Thymus (tissue), 14 donors: ENCODE measurements at places on chromosomes 6 and 20.

- no peaks in the 10 kb centered on the region for H3K4me1 ChIP-seq
- no peak overlapping the region for H3K4me3 ChIP-seq
- no peak overlapping the region for H3K27ac ChIP-seq
- no peaks in the 10 kb centered on the region for H3K27me3 ChIP-seq
- DNase-seq, result no peak
These were observed 37.7 kb downstream of the MAP3K4 start for GRCh38 chr6:161029195-161029809.

- H3K27me3 ChIP-seq, result peaks cover 40% of the 10 kb centered on the region
- no peak overlapping the region for H3K4me3 ChIP-seq
- H3K27ac ChIP-seq, result peak overlapping the region; percentile 35
- no peaks in the 10 kb centered on the region for H3K36me3 ChIP-seq
- no peak for DNase-seq
- H3K4me1 ChIP-seq, result peaks cover 8% of the 10 kb centered on the region
These were observed 13.4 kb upstream of the RPS6KA2 start for GRCh38 chr6:166640342-166641043.

DNA sequence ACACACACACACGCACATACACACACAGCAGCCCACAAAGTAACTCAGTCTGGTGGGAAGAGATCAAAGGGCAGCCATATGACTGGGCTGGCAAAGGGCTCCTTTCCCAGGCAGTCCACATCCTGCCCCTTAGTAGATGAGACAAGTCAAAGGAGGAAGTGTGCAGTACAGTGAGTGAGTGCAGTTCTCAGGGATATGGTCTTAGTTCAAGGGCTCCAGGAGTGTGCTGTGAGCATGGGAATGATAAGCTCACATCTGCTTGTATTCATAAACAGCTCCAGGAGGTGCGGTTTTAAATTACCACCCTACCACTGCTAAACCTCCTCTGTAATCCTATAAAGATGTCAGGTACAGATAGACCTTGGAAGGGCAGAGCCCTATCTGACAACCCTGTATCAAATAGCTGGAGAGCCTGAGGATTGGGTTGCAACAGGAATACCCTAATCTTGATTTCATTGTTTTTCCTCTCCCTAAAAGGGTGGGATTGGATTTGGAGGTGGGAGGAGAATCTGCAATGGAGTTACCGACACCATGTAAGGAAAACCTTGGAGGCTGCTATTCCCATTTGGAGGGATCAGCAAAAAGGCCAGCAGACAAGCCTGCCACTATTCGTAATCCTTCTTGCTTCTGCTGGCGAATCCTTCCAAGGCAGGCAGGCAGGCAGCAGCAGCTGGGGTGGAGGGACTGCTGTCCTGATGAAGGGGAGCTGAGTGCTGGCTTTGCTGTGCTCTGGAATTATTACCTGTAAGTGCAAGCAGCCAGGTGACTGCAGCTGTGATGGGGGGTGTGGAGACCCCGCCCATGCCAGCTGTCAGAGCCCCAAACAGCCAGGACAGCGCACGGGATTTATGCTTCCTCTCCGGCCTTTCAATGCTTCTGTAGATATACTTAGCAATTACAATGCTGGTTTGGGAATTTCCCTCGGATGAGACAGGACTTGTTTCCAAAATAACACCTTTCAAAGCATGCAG is 342.7 kb downstream of the PRL start:
- H3K27ac ChIP-seq, result peak overlapping the region; percentile 48
- H3K27me3 ChIP-seq, result no peaks in the 10 kb centered on the region
- no peak overlapping the region for H3K4me3 ChIP-seq
- peaks cover 35% of the 10 kb centered on the region for H3K36me3 ChIP-seq

DNA sequence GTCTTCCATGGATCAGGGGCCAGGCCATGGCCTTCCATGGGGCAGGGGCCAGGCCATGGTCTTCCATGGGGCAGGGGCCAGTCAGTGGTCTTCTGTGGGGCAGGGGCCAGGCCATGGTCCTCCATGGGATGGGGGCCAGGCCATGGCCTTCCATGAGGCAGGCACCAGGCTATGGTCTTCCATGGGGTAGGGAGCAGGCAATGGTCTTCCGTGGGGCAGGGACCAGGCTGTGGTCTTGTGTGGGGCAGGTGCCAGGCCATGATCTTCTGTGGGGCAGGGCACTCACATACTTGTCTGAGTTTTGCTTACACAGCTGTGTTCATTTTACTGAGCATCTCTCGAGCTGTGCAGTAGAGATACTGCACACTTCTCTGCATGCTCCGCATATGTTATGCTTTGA is 57.3 kb upstream of the THBS2 start:
- H3K4me1 ChIP-seq, result no peaks in the 10 kb centered on the region
- H3K36me3 ChIP-seq, result no peaks in the 10 kb centered on the region
- no peaks in the 10 kb centered on the region for H3K27me3 ChIP-seq
- H3K27ac ChIP-seq, result no peak overlapping the region
- no peak for DNase-seq

GRCh38 chr20:35669681-35670080 is 5.0 kb upstream of the CPNE1 start:
- H3K27me3 ChIP-seq, result no peaks in the 10 kb centered on the region
- H3K36me3 ChIP-seq, result peaks cover 35% of the 10 kb centered on the region
- H3K4me3 ChIP-seq, result no peak overlapping the region
- no peak overlapping the region for H3K27ac ChIP-seq
- no peaks in the 10 kb centered on the region for H3K4me1 ChIP-seq

GRCh38 chr6:4018924-4019236 is 60.1 kb downstream of the FAM217A start:
- no peak for DNase-seq
- peak overlapping the region; percentile 98 for H3K27ac ChIP-seq
- peaks cover 6% of the 10 kb centered on the region for H3K36me3 ChIP-seq
- H3K4me3 ChIP-seq, result peak overlapping the region; percentile 77
- H3K4me1 ChIP-seq, result peaks cover 16% of the 10 kb centered on the region

DNA sequence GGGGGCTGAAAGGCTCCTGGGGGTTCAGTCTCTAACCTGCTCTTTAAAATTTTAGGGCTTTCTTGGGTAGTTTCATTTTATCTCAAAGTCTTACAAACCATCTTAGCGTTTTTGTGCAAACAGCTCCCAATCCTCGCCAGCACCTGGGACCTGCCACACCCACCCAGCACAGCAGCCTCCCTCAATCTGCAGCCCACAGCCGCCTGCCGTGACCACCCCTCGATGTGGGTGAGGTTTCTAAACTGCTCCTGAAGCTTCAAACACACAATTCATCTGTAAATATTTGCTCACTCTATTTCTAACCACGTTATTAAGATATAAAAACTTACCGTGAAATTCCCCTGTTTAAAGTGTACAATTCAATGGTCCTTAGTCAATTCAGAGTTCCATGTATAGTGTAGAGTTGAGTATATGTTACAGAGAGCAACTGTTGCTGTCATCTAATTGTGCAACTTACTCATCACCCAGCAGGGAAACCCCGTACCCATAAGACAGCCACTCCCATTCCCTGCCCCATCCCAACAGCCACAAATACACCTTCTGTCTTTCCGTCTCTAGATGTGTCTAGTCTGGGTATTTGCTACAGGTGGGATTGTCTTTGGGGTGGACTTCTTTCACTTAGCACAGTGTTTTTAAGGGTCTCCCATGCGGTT is 381.0 kb downstream of the TAF4 start:
- H3K4me3 ChIP-seq, result no peak overlapping the region
- DNase-seq, result no peak
- H3K4me1 ChIP-seq, result no peaks in the 10 kb centered on the region
- H3K27ac ChIP-seq, result no peak overlapping the region
- H3K36me3 ChIP-seq, result no peaks in the 10 kb centered on the region

DNA sequence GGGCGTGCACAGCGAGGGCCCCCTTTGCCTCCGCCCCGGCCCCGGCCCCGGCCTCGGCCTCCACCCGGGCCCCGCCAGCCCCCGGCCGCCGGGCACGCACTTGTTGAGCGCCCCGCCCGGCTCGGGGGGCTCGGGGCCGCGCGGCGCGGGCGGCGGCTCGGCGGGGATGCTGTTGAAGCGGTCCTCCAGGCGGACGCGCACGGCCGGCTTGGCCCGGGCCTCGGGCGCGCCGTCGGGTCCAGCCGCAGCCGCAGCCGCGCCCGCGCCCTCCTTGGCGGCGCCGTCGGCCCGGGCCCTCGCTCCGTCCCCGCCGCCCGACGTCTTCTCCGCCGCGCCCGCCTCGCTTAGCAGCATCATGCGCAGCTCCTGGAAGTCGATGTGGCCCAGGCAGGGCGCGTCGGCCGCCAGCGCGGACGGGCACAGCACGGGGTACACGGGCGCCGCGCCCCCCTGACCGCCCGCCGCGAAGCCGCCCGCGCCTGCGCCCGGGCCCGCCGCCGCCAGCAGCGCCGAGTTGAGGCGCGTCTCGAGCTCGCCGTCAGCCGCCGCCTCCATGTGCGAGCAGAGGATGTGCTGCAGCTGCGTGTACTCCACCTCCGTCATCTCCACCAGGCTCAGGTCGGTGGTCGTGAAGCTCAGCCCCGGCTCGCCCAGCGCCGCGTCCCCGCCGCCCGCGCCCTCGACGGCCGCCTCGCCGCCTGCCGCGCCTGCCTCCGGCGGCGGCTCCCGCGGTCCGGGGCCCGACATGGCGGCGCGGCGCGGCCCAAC is 514 bp downstream of the TCFL5 start:
- peak overlapping the region; percentile 79 for H3K27ac ChIP-seq
- peaks cover 13% of the 10 kb centered on the region for H3K36me3 ChIP-seq
- no peak for DNase-seq
- H3K4me3 ChIP-seq, result peak overlapping the region; percentile 78
- no peaks in the 10 kb centered on the region for H3K27me3 ChIP-seq
- H3K4me1 ChIP-seq, result peaks cover 13% of the 10 kb centered on the region

DNA sequence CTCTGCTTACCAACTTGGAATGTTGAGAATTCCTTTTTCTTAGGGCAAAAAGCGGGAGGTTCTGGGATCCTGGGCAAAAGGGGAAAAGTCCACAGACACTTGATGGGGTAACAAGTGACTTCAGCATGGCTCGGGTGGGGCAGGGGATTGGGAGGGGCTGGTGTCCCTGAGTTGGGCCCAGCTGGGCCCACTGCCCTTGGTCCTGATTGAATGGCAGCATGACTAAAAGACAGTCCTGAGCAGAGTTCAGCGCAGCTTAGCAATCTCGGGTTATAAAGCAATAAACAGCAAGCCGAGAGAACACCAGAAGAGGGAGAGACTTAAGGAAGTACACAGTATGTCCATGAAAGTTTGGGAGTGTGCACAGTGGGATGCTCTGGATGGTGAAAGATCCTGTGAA is 5.6 kb downstream of the PPP2R5D start:
- DNase-seq, result no peak
- no peaks in the 10 kb centered on the region for H3K27me3 ChIP-seq
- peaks cover 44% of the 10 kb centered on the region for H3K36me3 ChIP-seq
- H3K4me1 ChIP-seq, result peaks cover 19% of the 10 kb centered on the region
- no peak overlapping the region for H3K27ac ChIP-seq

DNA sequence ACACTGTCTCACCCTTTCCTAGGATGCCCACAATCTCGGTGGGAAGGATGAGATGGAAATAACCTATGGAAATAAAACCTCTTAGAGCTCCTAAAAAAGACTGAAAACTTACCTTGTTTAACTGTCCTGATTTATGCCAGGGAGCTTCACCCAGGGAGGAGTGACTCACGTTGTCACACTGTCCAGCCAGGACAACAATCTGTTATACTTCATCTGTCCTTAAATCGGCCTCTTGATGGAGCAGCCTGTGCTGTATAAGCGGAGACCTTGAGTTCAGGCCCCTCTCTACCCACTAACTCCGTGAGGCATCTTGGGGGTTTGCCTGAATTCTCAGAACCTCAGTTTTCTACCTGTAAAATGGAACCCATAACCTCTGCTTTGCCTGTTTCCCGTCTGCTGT is 9.2 kb upstream of the KIAA1755 start:
- no peak for DNase-seq
- no peaks in the 10 kb centered on the region for H3K4me1 ChIP-seq
- no peaks in the 10 kb centered on the region for H3K36me3 ChIP-seq
- no peak overlapping the region for H3K27ac ChIP-seq
- no peaks in the 10 kb centered on the region for H3K27me3 ChIP-seq

DNA sequence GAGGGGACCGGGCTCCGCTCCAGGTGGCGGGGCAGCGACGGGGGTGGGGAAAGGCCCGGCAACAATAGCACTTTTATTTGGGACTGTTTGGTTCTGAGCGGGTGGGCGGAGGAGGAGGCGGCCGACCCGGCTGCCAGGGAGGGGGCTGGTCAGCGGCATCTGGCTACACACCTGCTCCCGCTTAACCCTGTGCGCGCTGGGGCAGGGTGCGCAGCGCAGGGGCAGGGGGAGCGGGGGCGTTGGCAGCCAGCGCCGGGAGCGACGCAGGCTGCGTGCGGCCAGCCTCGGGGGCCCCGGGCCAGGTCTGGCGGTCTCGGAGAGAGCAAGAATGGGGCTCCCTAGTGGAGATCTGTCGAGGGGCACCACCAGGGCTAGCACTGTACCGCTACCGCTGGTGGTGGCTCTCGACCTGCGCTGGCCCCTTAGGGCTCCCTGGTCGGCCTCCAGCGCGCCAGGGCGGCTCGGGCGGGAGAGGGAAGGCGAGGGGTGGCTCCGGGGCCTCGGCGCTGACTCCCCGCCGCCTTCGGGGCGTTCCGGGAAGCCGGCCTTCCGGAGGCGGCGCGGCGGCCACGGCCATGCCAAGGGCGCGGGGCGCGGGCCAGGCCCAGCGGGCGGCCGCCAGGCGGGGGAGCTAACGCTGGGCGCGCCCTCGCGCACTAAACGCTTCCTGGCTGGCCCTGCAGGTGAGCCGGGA is 92.4 kb downstream of the NCR2 start:
- H3K27me3 ChIP-seq, result peaks cover 39% of the 10 kb centered on the region
- no peak overlapping the region for H3K4me3 ChIP-seq
- no peak for DNase-seq
- H3K36me3 ChIP-seq, result no peaks in the 10 kb centered on the region

- no peaks in the 10 kb centered on the region for H3K36me3 ChIP-seq
- no peak overlapping the region for H3K4me3 ChIP-seq
- H3K27ac ChIP-seq, result no peak overlapping the region
- H3K27me3 ChIP-seq, result no peaks in the 10 kb centered on the region
- DNase-seq, result no peak
These were observed 212.5 kb downstream of the RNGTT start for GRCh38 chr6:88750936-88751335.

GRCh38 chr20:24875078-24875477 is 74.0 kb upstream of the CST7 start:
- no peaks in the 10 kb centered on the region for H3K27me3 ChIP-seq
- H3K4me3 ChIP-seq, result no peak overlapping the region
- no peaks in the 10 kb centered on the region for H3K36me3 ChIP-seq
- H3K4me1 ChIP-seq, result peaks cover 6% of the 10 kb centered on the region
- H3K27ac ChIP-seq, result no peak overlapping the region
- no peak for DNase-seq

DNA sequence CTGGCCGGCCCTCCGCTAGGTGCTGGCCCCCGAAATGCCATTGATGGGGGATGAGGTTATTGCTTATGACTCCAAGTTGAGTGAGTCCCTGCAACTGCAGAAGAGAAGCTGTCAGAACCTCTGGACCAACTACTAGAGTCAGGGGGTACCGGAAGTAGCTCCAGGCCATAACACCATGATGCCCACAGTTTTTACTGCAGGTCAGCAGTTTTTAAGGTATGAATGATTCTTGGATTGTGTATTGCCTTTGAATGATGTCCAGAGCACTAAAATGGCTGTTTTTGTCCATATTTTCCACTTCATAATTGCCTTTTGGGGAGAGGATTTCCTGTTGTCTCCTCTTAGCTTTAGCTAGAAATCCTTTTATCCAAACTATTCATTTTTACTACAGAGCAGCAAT is 148.4 kb downstream of the PDE10A start:
- DNase-seq, result no peak
- H3K27me3 ChIP-seq, result no peaks in the 10 kb centered on the region
- no peak overlapping the region for H3K4me3 ChIP-seq
- no peaks in the 10 kb centered on the region for H3K4me1 ChIP-seq
- H3K36me3 ChIP-seq, result no peaks in the 10 kb centered on the region
